ENCODE measurements at places on chromosomes 2 and 18. TPM values are rescaled to one million over a fixed set of nuclear protein-coding genes. Genes with fewer than 3 reads are reported as not detected.

DNAH6 gene
- total RNA-seq: 0.54 TPM

GRCh38 chr2:172454404-172455120, 27.2 kb downstream of the ITGA6 start:
- no peaks in the 10 kb centered on the region for H3K4me1 ChIP-seq
- H3K4me3 ChIP-seq: no peak overlapping the region
- no peak for DNase-seq
- H3K27me3 ChIP-seq: no peaks in the 10 kb centered on the region
- H3K36me3 ChIP-seq: no peaks in the 10 kb centered on the region
- no peak overlapping the region for H3K27ac ChIP-seq

CPLX4 gene
- 0.33 TPM for total RNA-seq

GRCh38 chr2:35963357-35963756, 392.2 kb upstream of the CRIM1 start:
- no peaks in the 10 kb centered on the region for H3K4me1 ChIP-seq
- H3K27me3 ChIP-seq: no peaks in the 10 kb centered on the region
- DNase-seq: no peak
- no peaks in the 10 kb centered on the region for H3K36me3 ChIP-seq
- H3K4me3 ChIP-seq: no peak overlapping the region

CCDC68 gene
- total RNA-seq: 3.1 TPM

DGKD gene
- 20.2 TPM for total RNA-seq
